ENCODE measurements at places on chromosomes 5 and 9. TPM values are rescaled to one million over a fixed set of nuclear protein-coding genes. Genes with fewer than 3 reads are reported as not detected.
A peak's percentile ranks its signal among the peaks of the same experiment; 100 is the strongest.

DNA sequence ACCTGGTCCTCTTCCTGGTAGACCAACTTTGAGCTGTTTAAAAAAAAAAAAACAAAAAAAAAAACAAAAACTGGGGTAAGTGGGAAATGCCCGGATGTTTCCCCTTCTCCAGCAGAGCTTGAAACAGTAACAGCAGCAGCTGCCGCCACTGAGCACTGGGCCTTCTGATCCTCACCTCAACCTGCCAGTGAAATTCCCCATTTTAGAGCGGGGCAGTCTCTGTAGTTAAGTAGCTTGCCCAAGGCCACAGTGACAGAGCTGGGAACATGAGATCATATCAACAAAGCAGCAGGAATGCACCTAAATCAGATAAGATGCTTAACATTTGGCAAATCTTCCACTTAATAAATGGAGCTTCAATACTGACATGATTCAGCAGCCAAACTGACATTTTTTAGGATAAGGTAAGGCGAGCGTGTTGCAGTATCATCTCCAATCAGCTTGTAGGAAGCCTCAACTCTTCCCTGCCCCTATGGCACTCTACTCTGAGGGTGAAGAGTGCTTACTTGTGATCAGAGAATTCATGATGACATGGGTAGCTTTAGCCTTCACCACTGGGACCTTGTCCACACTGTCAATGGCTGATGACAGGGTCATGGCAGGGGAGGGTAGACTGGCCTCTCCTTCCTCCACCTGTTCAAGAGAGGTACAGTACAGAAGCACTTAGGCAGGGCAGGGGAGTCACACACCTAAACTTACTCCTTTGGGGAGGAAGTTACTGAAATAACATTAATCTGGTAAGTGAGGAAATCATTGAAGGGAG lies 9.3 kb downstream of the KIAA1191 start:
- no peak for DNase-seq

- no peak for DNase-seq
These were observed 1.1 kb downstream of the PLPP6 start for GRCh38 chr9:4662989-4663792.

DNA sequence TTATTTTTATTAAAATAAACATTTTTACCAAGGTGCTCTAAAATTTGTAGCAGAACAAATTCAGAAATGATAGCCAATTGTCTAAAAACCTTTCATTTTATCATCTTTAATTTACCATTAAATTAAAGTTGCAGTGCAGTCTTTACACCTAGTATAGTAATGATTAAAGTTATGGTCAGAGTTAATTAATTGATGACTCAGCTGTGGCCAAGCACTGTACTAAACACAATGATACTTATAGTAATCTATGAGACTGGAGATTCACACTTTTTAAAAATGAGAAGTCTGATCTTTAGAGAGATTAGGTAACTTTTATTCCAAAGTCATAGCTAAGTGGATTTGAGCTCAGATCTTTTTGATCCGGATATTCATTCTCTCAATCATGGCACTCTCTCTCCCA lies 621.1 kb upstream of the MEF2C start:
- DNase-seq = no peak

GRCh38 chr9:113868501-113868900 lies 7.6 kb upstream of the ZNF618 start:
- no peak for DNase-seq

DNA sequence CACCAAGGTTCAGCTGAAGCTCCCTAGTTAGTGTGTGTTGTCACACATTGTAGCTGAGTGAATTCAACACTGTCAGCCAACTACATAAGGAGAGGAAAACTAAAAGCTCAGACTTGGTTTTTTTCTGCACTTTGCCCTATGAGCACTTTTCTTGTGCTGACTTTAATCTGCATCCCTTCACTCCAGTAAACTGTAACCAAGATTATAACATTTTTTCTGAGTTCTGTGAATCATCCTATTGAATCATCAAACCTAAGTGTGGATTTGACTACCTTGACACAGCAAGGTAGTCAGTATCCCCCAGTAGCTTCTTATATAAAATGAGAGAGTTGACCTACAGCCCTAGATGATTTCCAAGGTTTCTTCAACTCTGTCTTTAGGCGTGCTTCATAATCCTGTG lies 325.0 kb downstream of the AGTPBP1 start:
- no peak for DNase-seq

DNA sequence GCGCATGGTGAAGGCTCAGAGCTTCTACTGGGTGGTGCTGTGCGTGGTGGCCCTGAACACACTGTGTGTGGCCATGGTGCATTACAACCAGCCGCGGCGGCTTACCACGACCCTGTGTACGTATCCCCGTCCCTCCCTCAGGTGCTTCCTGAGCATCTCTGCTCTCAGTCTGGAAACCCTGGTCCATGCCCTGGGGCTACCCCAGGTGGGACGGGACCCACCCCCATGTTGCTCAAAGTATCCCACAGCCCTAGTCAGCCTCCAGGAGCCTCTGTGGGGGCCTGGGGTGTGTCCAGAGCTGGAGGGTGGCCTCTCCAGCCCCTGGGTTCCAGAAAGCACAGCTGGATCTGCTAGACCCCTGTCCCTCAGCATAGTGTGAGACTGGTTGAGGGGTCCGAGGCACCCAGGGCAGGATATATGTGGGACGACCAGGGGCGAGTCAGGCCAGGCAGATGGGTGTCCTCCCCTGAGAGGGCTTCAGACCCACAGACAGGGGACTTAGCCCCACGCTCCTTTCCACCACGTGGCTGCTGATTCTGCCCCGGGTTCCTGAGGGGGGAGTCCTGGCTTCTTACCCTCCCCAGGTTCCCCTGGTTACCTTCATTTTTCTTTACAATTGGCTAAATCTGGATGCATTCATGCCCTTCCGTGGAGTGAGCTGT lies 94.0 kb downstream of the CACNA1B start:
- peak; percentile 70 for DNase-seq

DNA sequence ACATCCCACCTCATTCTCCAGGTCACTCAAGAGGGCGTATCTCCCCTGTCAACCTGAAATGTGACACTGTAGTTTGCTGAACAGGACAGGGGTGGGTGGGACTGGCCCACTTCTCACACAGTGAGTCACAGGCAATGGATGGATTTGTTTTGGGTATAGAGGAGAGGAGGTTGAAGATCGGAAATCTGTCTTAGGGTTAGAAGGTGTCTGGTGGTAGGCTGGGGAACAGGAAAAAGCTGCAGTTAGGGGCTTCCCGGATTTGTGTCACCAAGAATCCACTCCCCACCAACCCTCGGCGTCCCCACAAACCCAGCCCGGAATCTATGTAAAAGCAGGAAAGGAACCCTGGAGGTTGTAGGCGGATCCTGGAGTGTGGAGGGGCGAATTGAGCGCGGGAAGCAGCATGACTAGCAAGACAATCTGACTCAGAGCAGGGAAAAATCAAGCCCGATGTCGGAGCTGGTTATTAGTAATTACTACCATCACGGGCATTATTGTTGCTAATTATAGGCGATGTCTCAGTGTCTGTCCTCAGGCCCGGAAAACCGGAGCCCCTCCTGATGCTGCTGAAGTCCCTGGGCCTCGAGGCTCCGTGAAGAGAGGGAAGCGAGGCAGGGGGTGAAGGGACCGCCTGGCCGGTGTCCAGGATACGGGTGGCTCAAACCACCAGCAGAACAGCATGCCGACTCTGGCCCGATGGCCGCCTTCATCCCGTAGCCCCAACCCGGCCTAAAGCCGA lies 1.7 kb upstream of the IRX1 start:
- DNase-seq = no peak

DNA sequence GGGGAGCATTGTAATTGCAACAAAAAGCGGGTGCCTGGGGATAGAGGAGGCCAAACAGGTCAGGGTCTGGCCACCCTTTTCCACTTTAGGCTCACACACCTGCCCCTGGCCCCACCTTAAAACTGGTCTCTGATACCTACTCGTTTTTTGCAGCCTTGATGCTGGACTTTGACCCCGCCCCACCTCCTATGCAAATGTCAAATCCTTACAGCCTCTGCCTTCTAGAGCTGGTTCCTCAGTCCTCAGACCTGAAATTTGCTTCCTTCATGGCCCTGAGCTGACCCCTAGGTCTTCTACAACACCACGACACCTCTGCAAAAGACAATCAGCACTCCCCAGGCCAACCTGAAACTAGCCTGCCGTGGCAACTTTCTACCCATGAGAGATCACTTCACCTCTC lies 37.7 kb downstream of the SMIM23 start:
- no peak for DNase-seq

DNA sequence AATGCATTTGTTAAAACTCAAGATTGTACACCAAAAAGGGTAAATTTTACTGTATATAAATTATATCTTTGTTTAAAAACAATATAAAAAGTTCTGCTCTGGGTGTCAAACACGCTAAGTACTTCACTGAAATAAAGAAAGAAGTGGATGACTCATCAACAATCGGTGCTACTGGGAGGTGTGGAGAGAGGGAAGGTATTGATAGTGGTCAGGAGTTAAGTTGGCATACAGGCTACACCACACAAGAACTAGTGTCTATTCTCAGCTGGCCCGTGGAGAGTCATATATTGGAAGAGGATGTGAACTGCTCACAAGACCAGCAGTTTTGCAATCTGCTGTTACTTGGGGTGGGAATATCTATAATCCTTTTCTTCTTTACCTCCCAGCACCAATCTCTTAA lies 145.7 kb upstream of the TRPC7 start:
- DNase-seq = no peak

GRCh38 chr5:32083981-32084430 lies 90.1 kb downstream of the GOLPH3 start:
- no peak for DNase-seq

DNA sequence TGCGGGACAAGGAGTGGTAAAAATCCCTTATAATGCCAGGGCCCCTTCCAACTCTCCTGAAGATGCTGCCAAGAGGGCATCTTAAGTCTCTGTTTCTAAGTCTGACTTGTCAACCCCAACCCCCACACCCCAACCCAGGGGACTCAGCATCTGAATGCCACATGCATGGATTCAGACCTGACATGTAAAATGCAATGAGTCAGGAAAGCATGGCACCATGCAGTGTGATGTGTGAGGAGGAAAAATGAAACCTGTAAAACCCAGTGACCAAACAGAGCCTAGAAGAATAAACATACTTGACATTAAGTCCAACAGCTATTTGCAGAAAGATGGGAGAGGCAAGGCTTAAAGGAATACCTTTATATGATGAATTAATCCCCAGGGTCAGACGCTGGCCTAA lies 112.4 kb downstream of the ASTN2 start:
- no peak for DNase-seq

DNA sequence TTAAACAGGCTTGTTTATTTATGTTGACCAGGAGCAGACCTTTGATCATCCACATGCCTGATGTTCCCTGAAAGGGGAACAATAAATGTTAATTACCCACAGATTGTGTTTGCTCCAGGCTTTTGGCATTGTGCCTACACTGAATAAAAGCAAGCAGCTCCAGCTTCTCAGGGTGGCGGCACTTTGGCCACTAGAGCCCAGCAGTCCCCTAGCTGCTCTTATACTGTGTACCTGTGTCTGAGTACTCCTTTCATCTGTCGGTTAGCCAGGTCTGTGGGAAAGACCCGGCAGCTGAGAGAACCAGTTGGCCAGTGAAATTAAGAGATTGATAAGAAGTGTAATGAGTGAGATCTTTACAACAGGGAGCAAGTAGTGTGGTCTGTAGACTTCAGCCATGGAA lies 254.8 kb upstream of the FTMT start:
- DNase-seq = no peak

DNA sequence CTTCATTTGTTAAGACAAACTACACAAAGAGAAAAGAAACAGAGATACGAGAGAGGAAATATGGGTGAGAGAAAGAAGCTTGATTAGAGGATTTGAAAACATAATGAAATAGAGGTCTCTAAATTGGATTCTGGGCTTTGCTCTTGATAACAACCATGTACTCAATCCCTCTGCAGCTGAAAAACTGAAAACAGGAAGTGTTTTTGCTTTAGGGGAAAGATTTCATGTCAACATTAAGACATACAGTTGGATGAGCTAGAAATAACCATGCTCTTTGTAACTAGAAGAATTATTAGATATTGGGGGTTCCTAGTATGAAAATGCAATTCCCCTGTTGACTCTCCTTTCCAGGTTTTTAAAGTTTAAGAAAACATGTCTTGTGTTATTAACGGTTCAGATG lies 21.9 kb downstream of the CRHBP start:
- no peak for DNase-seq

DNA sequence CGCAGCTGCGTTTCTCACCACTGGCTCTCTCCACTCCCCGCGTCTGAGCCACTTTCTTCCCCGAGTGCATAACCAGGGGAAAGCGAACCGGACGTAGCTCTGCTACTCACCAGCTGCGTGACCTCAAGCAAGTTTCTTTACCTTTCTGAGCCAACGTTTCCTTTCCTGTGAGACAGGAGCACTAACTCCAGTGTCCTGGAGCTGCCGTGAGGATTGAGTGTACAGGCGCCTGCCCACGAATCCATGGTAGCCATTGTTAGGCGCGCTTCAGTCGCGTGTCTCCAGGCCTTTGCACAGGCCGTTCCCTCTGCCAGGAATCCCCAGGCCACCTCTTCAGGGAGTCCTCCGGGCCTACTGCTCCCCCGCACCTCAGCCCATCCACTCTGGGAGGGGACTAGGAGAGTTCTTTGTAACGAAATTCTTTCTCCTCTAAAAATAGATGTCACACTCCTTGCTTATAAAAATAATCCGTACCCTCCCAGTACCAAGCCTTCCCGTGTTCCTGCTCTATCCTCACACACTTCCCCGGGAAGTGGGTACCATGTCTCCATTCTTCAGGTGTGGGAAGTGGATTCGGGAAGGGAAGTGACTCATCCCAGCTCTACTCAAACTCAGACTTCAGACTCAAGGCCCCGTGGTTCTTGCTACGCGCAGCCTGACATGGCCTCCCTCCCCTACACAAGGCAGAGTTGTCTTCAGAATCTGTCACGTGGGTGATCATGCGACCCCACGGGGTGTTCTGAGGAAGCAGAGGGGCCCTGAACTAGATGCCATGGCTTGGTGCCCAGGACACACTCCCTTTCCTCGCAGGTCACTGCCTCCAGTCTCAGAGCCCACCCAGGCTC lies 16.1 kb upstream of the CRB2 start:
- no peak for DNase-seq

DNA sequence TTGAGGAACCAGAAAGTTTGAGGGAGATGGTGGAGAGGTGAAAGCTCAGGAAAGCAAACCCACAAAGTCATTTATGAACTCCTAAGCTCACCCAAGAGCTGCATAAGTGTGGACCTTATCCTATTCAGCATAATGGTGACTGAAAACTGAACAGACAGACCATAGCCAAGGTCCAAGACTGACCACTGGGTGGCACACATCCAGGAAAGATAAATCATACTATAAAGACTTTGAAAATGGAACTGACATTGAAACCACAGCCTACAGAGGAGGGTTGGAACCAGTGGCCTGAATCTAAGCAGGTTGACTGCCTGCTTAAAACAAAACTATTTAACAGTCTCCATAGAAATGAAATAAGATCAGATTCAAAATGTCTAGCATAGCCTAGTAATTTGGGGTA lies 121.0 kb upstream of the RGS7BP start:
- no peak for DNase-seq

Gene SEC16A
- total RNA-seq = 42.2 TPM

Gene LCN1
- total RNA-seq = not detected

Gene VCAN
- 453 TPM for total RNA-seq

Gene FSTL4
- total RNA-seq = not detected

Gene EFNA5
- 4.2 TPM for total RNA-seq

Gene PCDHGA2
- total RNA-seq = 3.7 TPM

Gene LCP2
- 25.0 TPM for total RNA-seq

Gene KCNIP1
- 0.79 TPM for total RNA-seq

Gene C9orf43
- total RNA-seq = 0.32 TPM

Gene SHISAL2B
- total RNA-seq = not detected

Gene APBA1
- 9.2 TPM for total RNA-seq

Gene GDA
- total RNA-seq = not detected

Gene LYRM7
- 13.2 TPM for total RNA-seq

Data from posterior vena cava (tissue), 2 donors.